ENCODE measurements at places on chromosomes 7 and 10.

GRCh38 chr10:46020344-46020657, 10.1 kb downstream of the NCOA4 start:
- no peak for DNase-seq

DNA sequence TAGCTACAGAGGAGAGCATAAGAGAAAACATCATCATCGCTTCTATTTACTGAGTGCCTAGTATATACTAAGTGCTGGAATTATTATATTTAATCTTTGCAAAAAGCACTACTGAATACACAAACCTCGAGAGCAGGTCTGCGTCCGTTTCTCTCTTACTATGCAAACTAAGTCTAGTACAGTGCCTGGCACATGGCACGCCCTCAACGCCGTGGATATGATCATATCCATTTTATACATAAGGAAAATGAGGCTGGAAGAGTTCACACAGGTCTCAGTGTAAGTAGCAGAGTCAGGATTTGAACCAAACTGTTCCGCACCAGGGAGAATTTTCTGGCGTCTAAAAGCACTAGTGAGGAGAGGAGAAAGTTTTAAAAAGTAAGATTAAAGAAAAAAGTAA, 17.6 kb downstream of the MXI1 start:
- DNase-seq, result no peak

GRCh38 chr10:6030940-6031339, 31.2 kb downstream of the IL2RA start:
- DNase-seq, result no peak

DNA sequence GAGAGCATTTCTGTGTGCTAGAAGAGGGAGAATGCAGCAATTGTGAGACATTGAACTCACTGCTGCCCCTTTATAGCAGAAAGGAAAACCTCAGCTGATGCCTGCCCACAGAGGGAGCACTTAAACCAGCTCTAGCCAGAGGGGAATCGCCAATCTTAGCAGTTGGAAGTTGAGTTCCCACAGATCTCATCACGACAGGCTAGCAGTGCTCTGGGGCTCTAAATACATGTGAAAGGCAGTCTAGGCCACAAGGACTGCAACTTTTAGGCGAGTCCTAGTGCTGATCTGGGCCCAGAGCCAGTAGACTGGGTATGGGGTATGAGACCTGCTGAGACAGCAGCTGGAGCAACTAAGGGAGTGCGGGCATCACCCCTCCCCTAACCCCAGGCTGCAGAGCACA, 25.2 kb upstream of the PRR15 start:
- DNase-seq, result peak; percentile 71

DNA sequence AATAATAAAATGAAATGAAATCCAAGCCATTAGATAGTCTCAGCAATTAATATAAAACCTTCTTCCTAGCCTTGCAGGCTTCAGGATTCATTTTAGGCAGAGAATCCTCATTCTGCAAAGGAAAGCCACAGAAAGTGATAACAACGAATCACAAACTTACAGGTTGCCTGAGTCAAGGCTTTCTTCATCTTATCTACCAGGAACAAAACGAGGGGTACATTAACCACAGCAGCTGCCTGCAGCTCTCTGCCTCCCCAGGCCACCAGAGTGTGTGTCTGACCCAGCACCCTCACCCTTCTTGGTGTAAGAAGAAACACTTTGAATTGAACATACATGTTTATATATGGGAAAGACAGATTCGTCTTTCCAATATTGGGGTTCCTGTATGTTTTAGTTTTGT, 12.5 kb upstream of the TNS3 start:
- DNase-seq, result no peak

DNA sequence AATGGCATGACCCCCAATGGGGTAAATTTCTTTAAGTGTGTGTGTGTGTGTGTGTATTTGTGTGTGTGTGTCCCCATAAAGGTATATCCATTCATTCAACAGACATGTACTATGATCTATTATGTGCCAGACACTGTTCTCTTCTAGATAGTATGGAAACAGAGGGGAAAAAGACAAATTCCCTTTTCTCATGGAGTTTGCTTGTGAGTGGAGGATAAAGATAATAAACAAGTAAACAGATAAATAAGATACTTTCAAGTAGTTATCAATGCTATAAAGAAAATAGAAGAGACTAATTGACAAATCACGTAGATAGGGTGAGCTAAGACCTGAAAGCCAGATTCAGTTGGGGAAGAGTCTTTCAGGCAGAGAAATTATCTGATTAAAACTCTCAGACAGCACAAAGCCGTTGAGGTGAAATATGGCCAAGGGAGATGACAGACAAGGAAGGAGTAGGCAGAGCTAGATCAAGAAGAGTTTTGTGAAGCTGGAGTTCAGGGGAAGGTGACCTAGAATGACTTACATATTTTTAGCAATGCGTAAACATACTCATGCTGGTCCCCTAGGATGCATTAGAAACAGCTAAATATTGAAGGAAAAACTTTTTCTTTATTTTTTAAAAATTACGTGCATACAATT, 45.2 kb upstream of the DMTF1 start:
- no peak for DNase-seq

GRCh38 chr7:149625340-149625946, 127.8 kb upstream of the ZNF746 start:
- peak; percentile 68 for DNase-seq

GRCh38 chr10:67015225-67015624, 89.4 kb downstream of the LRRTM3 start:
- no peak for DNase-seq

DNA sequence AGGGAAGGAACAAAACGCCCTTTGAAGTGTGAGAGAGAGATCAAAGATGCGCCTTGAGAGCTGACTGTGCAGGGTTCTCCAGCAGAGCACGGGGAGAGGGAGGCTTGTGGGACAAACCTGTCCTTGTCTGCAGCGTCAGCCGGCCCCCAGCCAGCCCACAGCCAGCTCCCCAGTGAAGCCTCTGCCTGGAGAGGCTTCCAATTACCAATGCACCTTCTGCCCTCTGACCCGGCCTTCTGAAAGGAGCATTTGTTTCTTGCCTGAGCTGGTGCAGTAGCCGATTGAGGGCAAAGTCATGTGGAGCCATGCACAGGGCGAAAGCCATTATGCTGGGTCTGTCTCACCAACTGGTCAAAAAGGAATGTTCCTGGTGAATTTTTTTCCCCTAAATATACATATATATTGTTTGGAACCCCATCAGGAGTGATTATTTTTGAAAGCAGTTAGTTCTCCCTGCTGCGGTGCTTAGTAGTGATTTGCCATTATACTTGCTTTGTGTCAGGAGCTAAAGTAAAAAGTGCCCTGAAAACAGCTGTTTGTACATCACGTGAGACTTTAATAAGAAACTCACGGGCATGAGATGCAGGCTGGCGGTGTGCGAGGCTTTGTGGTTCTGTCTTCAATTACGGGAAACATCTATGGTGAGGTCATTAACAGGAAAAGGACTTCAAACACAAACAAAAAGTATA, 268.6 kb downstream of the KLF6 start:
- DNase-seq, result no peak

DNA sequence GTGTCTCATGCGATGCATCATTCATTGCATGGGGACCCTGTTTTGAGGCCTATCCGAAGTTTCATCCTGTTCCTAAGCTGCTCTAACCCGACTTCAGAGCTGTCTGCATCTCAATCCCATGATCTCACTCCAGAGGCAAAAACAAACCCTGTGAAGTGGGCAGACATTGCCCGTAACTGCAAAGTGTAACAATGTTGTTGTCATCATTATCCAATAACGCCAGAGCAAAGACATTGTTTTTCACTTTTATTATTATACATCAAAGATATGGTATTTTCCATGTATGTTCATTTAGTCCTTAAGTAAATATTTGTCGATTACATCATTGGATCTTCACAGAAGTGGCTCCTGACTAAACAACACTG, 246.7 kb downstream of the KLF6 start:
- no peak for DNase-seq

DNA sequence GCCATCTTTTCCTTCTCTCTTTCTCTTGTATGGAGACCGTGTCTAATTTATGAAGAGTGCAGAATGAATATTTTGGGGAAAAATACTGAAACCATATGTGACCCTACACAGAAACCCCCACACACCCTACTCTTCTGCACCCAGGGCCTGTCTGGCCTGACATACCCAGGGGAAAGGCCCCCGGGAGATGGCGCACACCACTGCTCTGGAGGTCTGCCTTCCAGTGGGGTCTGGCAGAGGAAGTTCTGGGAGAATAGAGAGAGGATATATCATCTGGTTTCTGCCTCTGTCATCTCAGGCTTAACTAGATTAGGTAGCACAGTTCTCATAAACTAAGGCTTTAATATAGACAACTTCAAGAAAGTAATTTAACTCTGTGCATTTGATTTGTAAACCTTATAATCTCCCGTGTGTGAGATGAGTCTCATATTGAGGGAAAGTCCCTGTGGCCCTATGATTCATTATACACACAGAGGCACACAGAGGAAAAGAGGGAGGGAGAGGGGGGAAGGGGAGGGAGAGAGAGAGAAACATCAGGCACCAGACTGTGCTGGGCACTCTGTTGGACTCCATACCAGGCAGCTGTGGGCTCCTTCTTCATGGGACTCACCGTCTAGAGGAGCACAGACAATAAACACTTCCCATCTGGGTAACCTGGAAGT, 123.3 kb downstream of the AOAH start:
- no peak for DNase-seq

DNA sequence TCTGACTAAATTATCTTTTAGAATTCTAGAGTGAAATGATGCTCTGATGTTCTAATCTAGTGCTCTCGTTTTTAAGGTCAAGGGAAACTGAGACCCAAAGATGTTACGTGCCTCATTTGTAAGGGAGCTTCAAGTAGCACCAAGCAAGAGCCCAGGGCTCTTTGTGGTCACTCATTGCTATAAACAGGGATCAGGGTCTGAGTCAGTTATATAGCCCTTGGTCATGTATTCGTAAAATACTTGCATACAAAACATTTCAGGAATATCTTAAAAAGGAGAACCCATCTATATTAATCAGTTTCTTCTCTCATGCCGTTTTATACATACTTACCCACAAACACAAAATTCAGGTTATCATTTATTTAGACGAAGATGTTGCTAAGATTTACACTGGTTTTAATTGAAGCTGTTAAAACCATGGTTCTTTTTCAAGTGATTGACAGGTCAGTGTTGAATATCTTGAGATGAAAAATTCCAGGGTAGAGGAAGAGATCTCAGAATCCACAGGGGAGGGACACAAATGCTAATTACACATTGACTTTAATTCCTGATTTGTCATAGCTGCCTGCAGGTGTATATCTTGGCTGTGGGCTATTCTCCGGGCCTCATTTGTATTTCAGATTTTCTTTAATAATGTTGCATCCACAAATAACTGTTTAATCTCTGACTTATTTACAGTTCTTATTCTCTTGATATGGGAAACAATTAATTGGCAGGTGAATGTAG, 188.4 kb downstream of the SND1 start:
- DNase-seq, result no peak

DNA sequence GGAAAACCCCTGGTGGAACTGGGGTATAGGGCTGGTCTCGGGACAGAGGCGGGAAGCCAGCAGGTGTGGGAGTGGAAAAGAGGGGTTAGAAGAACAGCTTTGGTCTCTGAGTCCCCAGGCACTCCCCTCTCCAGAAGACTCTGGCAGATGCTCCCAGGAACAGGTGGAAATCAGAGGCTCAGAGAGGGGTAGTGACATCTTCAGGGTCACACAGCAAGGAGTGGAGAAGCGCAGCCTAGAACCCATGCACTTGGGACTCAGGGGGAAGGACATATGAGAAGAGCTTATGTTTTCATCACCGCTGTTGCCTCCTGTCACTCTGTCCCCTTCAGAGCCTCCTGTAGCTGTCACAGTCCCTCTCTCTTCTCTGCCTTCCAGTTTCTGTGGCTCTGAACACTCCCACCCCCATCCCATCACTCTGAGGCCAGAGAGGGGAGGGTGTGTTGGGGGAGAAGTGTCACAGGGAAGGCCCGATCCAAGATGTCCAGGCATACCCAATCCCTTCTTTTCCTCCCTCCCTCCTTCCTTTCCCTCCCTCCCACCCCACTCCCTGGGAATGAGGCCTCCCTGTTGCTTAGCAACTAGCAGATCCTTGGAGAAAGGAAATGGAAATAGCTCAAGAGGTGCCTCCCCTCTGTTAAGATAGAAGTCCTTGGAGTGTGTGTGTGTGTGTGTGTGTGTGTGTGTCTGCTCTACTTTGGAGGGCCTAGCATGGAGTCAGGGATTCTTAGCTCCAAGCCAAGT, 32.0 kb downstream of the SRRM3 start:
- no peak for DNase-seq

DNA sequence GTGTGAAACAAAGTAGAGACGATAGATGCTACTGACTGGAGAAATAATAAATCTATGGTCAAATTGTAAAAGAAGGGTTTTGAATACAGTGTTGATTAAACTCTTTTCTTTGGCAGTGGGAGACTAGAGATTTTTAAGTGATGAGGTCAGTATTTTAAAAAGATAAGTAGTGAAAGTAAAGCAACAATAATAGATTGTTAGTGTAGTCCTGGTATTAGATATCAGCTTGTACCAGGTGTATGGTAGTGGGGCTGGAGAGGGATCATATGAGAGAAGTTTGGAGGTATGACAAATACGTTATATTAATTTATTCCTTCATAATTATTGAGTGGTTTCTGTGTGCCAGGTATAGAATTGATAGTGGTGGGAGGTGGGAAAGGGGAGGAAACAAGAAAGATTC, 25.2 kb downstream of the PHTF2 start:
- no peak for DNase-seq

GRCh38 chr10:80070057-80070456, 8.4 kb upstream of the TMEM254 start:
- no peak for DNase-seq

DNA sequence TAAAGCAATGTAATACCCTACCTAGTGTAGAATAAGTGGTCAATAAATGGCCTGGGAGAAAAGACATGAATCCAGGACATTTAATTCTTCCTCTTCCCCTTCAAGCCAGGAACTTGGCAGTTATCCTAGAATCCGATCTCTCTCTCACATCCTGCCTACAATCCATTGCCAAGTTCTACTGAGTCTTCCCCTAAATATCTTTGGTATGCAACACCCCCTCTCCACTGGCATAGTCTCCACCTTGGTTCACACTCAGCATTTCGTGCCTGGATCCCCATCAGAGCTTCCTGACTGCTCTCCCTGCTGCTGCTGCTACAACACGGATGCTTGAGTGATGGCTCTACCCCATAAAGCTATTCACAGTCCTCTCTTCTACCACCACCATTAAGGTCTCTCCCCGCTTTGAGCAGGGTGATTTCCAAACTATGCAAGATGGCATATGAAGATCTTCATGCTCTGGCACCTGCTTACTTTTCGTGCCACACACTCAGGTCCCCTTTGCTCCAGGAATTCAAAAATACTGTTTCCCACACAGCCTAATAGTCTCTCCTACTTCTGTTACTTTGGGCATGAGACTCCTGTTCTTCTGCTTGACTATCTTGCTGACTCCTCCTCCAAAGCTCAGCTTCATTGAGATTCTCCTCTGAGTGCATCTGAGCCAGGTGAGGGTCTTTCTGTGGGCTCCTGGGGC, 4.8 kb downstream of the ANK3 start:
- DNase-seq, result no peak

- DNase-seq, result no peak
Measured at GRCh38 chr7:50531401-50531911, 33.7 kb downstream of the DDC start.

DNA sequence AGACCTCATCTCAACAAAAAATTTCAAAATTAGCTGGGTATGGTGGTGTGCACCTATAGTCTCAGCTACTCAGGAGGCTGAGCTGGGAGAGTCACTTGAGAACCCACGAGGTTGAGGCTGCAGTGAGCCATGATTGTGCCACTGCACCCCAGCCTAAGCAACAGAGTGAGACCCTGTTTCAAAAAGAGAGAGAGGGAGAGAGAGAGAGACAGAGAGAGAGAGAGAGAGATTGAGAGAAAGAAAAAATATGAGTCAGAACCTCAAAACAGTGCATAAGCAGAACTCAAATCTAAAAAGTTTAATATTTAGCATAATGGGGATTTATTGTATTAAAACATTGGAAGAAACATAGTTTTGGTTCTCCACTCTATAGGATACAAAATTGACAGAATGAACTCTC, 17.5 kb upstream of the OTUD1 start:
- DNase-seq, result no peak
